GM13976 (cell line): ENCODE measurements at places on chromosomes 2 and 18.

GRCh38 chr2:189370719-189371118, 70.6 kb upstream of the WDR75 start:
- DNase-seq = no peak

DNA sequence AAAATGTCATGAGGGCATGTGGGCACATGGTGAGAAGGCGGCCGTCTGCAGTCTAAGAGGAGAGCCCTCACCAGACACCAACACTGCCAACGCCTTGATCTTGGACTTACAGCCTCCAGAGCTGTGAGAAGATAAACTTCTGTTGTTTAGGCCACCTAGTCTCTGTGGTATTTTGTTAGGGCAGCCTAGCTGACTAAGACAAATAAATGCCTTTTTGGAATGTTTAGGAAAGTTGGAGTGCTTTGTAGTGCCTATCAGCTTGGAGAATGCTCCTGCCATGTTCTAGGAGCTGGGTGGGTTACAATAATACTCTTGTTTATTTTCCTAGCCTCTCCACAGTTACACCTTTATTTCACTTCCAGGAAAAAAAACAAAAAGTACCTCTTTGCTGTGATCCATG, 92.0 kb downstream of the SPP2 start:
- no peak for DNase-seq

DNA sequence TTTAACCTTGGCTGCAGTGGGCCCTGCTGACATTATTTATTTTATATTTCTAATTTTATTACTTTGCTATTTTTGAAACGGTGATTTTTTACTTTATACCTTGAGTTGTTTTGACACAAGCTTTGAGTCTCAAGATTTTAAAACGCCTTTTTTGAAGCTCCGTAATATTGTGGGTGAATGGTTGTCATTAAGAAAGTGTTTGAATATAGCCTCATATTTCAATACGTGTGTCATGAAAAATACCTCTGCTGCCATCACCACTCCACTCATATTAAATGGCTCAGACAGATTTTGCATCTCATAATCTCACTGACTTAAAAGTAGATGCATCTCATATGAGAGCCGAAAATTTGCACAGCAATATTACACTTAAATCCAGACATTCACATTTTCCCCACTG, 106.6 kb downstream of the CTNNA2 start:
- no peak for DNase-seq

GRCh38 chr2:207090389-207090788, 75.4 kb downstream of the KLF7 start:
- no peak for DNase-seq

DNA sequence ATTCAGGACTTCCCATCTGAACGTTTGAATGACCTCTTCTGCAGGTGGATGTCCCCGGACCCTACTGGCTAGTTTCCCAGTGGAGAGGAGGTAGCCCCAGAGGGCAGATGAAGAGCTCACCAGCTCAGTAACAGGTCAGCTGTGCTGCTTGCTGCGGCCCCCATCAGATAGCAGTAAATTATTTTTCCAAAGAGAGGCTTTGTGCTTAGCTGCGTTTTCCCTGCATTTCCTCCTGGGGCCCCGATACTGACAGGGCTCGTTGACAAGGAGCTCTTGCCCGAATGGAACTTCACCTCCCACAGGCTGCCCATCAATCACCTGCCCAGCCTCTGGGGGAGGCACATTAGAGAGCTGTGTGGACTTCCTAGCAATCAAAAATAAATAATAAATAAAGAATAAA, 185.8 kb downstream of the DOK6 start:
- no peak for DNase-seq

GRCh38 chr2:97735161-97735561, 21.8 kb downstream of the ZAP70 start:
- DNase-seq = no peak

GRCh38 chr2:147135376-147135775, 709.5 kb upstream of the ACVR2A start:
- no peak for DNase-seq

GRCh38 chr2:230847883-230848388, 16.8 kb upstream of the ITM2C start:
- peak; percentile 94 for DNase-seq

- DNase-seq = no peak
Observed at GRCh38 chr18:26097563-26097962, 7.2 kb upstream of the SS18 start.

- DNase-seq = no peak
Observed at GRCh38 chr18:7458884-7459283, 108.2 kb upstream of the PTPRM start.

GRCh38 chr2:191165176-191165643, 14.4 kb upstream of the STAT4 start:
- DNase-seq = peak; percentile 36

DNA sequence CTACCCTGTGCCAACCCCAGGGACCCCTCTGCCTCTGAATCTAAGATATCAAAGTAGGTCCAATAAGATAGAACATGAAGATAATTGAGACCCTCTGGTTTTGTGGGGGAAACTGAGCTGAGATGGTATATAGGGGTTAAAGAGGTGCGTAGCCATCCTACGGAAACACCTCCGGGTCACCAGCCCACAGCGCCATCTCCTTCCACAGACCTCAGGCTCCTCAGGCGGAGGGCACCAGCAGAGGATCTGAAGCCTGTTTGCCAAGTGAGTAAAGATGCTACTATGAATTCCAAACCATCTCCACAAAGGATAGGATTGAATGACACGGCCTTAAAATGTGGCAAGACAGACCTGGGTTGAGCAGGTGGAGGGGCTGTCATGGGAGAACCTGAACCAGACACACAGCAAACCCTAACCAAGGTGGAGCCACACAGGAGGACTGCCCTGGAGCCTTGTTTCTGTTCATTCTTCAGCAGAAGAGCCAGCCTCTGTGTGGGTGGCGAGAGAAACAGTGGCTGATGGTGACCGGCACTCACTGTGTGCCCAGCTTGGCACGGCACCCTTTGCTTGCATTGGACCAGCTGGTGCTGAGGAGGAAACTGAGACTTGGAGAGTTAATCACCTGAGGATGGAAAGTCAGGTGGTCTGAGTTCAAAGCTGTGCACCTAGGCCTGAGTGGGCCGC, 10.2 kb downstream of the GBX2 start:
- peak; percentile 12 for DNase-seq

GRCh38 chr2:222180619-222181018, 118.2 kb downstream of the PAX3 start:
- no peak for DNase-seq

DNA sequence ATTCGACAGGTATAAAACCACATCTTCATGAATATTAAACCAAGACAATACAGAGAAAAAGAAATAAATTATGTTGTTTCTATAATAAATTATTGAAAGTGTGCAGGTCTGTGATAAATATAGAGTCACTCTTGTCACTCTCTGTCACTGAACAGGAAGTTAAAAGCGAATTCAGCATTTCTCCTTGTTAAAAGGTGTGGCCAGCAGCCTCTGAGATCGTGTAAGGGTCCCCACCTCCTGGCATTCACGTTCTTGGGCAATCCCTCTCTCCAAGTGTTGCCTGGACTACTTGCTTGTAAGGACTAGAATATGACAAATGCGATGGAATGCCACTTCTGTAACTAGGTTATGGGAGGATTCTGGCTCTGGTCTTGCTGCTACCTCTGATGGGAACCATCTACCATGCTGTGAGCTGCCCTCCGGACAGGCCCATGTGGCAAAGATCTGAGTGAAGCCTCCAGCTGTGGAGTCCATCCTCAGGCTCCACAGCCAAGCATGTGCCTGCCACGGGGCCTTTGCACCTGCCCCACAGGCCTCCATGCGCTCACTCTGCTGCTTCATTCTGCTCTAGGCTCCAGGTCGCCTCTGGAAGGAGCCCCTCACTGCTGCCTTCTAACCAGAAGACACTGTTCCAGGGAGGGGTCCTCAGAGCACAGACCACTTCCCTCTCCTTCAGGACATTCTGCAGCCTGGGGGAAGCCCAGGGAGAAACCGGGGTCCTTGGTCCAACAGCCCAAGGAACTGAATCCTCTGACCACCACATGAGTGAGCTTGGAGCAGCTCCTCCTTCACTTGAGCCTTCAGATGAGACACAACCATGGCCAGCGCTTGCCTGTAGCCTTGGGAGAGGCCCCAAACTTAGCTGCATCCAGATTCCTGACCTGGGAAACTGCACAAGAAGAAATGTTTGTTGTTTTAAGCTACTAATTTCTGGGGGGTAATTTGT, 202.9 kb upstream of the HDAC4 start:
- DNase-seq = peak; percentile 11

DNA sequence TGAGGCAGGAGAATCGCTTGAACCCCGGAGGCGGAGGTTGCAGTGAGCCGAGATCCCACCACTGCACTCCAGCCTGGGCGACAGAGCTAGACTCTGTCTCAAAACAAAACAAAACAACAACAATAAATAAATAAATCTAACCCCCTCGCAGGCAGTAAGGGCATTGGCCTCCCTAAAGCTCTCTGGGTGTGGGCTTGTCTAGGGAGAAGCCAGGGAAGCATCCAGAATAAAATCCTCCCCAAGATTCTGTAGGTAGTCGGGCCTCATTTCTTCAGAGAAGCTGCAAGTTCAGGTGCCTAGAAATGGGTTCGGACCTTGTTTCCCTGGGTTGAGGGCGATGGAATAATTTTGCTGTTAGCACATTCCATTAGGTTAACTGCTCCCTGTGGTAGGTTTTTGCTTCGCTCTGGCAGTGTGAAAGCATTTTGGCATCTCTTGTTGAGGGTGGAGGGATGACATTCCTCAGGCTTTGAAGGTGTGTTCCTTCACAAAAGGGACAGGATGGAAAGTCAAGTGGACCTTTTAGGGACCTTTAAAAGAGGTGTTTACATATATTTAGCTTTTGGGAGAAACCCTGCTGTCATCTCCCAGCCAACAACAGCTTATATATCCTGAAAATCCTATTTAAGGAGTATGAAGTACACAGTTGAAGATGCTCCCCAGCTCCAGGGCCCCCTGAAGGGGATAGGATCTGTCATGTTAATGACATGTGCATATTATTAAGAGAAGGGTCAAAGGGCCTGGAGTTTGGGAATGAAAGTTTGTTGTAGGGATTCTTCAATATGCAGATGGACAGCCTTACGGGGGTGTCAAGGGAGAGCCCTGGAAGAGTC, 17.7 kb downstream of the MYCN start:
- no peak for DNase-seq

DNA sequence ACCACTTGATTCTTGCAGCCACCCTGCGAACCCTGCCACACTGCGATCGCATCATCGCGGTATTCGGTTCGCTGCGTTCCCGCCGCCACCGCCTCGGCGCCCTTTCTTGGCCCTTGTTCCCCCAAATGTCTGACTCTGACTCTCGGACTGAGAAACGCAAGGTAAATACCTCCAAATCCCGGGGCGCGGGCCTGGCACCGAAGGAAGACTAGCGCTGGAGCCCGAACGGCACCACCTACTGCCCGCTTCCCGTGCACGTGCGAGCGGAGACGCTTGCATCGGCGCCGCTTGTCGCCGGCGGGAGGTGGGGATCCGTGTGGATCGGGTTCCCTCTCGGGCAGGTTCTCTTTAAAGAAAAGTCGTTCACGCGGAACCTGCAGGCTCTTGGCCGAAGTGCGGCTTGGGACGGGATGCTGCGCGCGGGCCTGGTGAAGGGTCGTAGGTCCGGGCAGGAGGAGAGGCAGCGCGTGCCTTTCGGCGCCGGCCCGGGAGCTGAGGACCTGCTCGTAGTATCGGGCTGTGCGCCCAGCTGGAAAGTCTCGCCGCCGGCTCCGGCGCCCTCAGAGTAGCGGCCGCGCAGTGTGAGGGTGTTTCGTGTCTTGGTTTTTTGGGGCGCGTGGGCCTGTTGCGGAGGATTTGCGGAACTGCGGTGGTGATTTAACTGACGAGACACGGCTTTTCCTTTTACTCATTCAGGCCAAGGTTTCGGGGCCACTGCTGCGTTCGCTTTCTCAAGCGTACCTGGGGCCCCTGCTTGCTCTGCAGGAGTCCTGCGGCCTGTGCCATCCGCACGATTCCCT, 514 bp downstream of the BCL2L11 start:
- DNase-seq = peak; percentile 53

- DNase-seq = no peak
Observed at GRCh38 chr2:160427629-160428404, 65.8 kb downstream of the RBMS1 start.

DNA sequence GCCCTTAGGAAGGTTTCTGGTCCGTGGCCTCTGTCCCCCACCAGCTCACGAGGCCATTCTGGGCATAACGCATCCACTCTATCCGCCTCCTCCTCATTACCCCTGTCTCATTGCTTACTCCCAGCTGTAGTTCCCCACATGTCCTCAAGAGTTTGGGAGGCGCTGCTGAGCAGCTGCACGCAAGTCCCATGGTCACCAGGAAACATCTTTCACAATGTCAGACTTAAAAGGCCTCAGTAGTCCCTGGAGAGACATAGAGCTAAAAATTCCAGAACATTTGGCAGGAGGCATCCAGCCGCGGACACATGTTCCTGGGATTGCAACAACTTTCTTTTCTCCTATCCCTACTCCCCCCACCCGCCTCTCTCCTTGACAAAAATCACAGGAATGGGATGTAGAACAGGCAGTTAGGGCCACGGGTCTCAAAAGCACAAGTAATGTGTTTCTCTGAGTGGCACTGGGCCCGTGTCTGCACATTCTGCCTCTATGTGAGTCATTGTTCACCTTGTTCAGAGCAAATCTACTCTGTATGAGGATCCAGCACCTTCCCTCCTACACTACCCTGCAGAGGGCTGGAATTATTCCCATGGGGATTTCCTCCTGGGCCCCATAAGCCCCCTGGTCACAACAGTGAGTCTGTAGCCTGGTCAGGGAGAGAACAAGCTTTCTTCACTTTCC, 8.1 kb downstream of the LBH start:
- peak; percentile 65 for DNase-seq

DNA sequence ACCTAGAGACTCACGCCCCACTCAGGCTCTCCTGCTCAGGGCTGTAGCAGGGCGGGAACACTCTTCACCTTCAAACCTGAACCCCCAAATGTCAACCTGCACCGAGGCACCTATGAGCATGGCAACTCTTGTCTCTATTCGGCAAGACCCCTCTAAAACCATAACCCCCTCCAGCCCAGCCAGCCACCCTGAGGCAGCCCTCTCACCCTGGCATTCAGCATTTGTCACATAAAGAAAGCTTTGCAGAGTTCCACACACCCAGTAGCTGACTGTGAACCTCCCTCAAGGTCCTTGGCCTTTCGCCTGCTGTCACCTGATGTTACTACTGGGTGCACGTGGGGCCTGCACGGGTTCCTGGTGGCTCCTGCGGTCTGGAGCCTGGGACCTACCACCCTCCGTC, 97.2 kb upstream of the ALKAL2 start:
- DNase-seq = no peak

DNA sequence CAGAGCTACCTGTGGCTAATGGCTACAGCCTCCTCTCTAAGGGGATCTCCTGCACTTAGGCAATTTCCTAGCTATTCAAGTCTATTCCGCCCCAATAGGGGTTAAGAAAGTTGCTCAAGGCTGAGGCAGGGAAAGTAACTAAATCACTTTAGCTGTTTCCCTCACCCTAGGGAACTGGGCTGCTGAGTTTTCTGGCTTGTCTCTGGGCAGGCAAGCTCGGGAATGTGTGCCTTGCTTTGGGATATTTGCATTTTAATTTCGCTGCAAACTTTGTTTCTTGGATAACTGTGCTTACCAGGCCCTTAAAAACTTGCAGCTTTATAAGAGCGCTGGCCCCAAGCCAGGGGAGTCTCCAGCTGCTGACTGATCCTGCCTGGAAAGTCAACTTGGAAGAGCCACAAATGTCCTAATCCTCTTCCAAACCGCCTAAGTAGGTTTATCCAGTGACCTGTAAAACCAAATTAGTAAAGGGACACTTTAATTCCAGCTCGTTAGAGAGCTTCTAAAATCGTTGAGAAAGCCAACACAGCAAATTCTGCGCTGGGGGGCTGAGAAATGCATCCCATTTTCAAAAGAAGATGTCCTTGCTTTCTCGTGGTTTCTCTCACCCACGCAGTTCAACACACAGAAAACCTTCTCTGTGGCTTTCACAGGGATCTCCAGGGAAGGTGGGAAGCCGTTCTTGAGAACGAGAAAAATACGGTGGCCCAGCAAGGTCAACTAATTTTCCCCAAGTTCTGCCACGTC, 59.5 kb upstream of the SP3 start:
- DNase-seq = no peak
